ENCODE measurements at places on chromosomes 16 and 17.

DNA sequence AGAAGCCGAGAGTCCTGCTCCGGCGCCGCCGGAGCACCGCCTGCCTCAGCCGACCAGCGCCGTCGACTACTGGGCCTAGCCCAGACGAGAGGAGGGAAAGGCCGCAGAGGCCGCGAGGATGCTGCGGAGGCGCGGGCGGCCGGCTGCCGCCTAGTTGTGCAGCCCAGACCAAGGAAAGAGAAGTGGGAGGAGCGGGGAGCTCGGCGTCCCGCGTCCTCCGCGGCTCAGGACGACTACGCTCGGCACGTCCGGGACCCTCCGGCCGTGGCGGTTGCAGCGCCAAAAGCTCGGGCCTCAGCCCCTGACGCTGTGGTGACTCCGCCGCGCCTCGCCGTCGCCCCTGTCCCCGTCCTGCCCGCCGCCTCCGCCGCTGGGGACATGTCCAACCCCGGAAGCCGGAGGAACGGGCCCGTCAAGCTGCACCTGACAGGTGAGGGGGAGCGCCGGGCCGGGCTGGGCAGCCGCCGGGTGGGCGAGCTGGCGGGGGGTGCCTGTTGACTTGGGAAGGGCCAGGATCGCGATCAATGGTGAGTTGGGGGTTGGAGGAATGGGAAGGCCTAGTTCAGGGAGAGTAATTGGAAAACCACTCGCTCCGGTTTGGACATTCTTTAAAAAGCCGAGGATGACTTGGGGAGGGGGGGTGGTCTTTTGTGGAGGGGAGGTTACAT is 37.7 kb downstream of the RNF135 start:
- DNase-seq = no peak

DNA sequence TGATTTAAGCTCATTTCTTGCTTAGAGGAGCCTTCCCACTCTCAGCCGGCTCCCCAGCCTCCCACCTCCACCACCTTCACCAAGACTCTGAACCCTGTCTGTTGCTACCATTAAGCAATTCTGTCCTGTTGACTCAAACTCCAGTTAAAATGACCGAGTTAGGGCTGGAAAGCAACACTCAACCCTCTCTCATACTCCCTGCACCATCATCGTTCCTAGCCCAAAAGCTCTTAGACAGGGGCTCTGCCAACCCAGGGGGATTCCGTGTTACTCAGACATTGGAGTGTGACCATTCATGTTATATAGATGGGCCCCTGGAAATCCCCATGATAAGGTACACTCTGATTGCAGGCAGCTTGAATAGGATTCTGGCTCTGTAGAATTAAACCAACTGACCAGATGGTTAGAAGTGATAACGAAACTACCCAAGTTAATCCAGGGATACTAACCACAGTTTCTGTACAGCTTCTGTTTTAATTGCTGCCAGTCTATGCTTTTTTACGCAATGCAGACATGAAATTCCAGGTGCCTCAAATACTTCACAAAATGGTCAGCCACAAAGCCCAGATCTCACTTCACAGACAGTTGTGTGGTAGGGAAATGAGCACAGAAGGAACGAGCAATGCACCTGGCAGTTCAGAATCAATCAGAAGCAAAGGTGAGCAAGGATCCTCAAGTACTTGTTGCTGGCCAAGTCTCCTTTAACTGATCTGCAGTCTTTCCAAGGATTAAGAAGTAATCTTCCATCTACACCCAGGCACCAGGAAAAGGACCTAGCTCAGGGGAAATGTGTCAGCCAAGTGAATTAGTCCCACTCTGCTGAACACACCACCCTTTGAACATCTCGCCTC is 2.1 kb downstream of the SSTR2 start:
- no peak for DNase-seq

- DNase-seq = no peak
Observed at GRCh38 chr16:73568769-73569168, 520.8 kb upstream of the ZFHX3 start.

- DNase-seq = no peak
Observed at GRCh38 chr17:7237266-7237760, 1.9 kb downstream of the PHF23 start.

GRCh38 chr17:63698381-63698885 is 1.5 kb downstream of the LIMD2 start:
- DNase-seq = no peak

GRCh38 chr17:44766409-44767038 is 7.7 kb downstream of the ADAM11 start:
- DNase-seq = no peak

DNA sequence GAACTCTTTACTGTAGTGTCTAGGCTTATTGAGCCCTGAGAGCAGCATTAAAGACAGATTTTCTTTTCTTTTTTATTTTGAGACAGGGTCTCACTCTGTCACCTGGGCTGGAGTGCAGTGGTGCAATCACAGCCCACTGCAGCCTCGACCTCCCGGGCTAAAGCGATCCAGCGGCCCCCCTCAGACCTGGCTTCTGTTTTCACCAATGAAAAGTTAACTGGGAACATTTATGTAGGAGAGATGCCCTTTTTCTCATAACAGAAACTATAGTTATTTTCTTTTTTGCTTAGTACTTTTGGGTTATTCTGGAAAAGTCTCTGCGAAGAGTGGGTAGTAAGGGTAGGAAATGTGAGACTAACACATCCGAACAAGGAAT is 1.5 kb downstream of the MAP1LC3B start:
- DNase-seq = no peak

GRCh38 chr17:80474961-80475909 is 1.2 kb downstream of the NPTX1 start:
- DNase-seq = no peak

GRCh38 chr17:67018471-67019434 is 25.6 kb upstream of the CACNG1 start:
- no peak for DNase-seq

DNA sequence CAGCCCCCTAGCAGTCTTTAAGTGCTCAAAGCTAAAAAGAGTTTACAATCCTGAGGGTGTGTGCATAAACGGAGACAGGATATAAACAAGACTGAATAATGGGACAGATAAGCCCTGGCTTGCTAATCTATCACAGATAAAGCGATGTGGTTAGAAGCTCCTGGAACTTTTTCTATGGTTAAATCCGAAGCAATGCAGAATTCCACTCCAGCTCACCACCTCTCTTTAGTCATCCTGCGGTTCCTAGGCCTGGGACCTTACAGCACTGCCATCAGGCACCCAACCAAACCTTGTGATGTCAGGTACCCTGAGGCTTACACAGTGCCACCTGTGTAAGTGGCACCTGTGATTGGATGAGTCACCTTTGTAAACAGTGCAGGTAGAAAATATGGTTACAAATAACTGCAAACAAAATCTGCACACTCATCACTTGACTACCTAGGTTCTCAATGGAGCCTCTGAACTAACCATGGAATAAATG is 31.5 kb upstream of the B4GALNT2 start:
- no peak for DNase-seq

DNA sequence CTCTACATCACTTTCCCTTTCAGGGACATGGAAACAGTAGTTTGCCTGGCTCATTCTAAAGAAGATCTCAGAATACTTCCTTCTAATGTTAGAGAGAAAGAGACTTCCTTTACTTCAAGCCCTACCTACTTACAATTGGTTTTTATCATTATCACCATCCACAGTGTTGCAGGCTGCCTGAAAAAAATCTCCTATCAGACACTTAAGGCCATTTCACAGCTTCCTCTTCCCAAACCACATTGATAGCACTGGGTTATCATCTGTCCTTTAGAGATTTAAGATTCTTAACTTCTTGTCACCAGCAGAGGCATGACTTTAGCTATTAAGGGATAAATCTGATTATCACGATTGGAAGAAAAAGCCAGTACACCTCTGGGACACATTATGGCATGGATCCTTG is 178.5 kb upstream of the TBX2 start:
- no peak for DNase-seq

DNA sequence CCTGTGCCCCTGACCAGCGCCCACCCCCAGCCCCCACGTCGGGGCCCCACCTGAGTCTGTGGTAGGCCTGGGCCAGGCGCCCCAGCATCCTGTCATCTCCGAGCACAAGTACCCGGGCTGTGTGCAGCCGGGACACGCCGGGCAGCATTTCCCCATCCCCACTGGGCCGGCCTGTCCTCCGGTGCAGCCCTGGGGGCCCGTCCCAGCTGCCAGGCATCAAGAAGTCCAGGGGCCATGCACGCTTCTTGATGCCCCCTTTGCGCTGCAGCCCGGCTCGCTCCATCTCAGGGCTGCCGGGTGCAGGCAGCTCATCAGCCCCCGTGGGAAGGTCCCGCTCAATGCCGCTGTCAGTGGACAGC is 29.3 kb upstream of the MFSD6L start:
- DNase-seq = no peak

DNA sequence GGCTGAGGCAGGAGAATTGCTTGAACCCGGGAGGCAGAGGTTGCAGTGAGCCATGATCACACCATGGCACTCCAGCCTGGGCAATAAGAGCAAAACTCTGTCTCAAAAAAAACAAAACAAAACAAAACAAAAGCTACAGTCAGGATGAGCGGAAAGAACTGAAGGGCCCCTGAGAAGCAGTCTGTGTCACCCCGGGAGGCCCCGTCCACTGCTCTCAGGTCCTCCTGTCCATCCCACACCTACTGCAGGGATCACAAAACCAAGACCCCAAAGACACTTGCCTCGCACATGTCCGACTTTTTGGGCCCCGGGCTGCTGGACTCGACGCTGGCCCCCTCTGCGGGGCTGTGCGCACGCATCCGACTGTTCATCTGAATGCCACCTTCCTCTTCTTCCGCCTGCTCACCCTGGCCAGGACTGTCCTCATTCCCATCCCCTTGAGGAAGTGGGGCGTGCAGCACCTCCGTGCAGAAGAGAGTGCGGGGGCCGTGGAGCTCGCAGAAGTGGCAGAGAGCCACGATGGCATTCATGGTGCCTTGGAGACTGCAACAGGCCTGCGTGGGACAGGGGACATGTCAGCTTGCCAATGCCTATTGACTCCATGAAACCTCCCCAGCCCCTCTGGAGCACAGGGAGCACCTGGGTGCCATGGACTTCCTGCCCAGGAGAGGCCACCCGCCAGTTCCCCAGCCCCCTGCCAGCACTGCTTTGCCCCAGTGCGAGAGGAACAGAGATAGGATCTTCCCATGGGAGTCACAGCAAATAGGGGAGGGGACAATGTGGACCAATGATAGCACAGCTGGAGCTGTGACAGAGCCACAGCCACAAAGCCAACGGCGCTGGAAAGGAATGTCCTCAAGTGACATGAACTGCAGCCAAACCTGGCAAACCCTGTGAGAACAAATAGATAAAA is 9.1 kb downstream of the FLCN start:
- DNase-seq = no peak

DNA sequence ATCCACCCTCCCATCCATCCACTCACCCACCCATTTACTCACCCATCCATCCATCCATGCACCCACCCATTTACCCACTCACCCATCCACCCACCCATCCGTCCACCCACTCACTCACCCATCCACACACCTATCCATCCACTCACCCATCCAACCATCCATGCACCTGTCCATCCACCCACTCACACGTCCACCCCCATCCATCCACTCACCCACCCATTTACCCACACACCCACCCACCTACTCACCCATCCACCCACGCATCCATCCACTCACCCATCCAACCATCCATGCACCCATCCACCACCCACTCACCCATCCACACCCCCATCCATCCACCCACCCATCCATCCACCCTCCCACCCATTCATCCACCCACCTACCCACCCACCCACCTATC is 12.2 kb downstream of the SOX8 start:
- no peak for DNase-seq

DNA sequence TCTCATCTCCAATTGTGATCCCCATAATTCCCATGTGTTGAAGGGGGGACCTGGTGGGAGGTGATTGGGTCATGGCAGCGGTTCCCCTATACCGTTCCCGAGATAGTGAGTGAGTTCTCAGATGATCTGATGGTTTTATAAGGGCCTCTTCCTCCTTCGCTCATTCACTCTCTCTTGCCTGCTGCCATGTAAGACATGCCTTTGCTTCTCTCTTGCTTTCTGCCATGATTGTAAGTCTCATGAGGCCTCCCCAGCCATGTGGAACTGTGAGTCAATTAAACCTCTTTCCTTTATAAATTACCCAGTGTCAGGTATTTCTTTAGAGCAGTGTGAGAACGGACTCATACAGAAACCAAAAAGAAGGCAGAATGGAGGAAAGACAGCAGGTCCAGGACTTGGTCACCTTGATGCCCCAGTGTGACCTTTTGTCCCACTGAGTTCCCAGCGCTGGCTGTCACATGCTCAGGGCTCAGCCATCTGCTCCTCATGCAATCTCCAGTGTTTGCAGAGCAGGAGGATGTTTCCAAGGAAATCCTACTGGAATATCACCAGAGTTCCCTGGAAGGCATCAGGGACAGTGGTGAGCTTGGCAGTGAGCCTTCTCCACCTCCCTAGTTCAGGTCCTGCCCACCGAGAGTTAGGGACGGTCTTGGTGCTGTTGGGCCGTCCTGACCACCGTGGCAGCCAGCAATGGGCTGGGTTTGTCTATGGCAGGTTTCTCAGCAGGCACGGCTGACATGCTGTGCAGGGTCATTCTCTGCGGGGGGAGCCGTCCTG is 96.7 kb downstream of the SEC14L1 start:
- DNase-seq = no peak

DNA sequence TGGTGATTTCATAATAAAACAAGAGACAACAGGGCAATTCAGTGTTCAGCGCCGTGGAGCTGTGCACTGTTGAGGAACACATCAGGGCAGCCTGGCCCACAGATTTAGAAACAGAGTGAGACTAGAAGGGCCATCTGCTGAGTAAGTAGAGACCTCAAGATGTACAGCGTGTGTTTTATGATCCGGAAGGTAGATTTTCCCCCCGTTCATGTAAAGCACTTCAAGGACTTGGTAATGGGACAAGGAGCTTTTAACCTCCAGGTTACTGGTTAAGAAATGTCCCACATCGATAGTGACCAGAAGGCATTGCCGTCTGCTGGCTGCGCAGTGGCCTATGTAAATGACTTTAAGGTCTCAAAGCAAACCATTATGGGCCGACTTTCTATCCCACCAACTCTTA is 1057.7 kb upstream of the EEF2KMT start:
- DNase-seq = no peak

GRCh38 chr16:87068762-87069150 is 248.4 kb downstream of the C16orf95 start:
- no peak for DNase-seq

- DNase-seq = no peak
Observed at GRCh38 chr16:4832698-4833343, 14.3 kb downstream of the GLYR1 start.

Data from cerebellar nuclear complex (tissue), 1 donor.